GM13977 (cell line): ENCODE measurements at places on chromosomes 2 and 18.

DNA sequence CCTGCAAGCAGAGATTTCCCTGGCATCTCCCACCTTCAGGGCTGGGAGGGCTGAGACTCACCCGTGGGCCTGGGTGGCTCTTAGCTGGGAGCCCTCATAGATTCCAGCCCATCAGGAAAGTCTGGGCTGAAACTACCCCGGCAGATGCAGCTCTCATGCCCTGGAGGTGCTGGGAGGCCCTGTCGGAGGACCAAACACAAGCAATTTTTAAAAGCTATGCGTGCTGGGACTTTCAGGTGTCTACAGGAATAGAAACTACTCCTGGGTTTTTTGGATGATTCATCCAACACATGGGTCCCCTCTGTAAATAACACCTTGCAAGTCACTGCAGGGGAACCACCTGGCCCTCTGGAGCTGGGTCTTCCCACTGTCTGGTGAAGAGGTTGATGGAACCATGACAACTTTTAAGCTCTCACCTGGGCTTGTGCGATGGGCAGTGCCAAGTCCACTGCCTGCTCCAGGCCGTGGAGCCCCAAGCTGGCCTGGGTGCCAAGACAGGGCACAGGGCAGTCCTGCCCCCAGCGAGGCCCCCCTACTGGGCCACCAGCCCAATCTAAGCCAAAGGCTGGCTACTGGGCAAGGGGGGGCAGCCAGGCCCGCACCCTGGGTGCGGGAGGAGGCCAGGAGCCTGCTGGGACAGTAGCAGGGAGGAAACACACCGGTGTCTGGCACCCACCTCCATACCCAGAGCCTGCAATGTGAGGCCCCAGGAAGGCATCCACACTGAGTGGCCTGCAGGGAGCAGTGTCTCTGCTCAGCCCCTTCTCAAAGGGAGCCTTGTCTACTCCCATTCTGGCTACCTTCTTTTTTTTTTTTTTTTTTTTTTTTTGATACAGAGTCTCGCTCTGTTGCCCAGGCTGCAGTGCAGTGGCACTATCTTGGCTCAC is 1.1 kb upstream of the GPR55 start:
- DNase-seq, result peak; percentile 77

DNA sequence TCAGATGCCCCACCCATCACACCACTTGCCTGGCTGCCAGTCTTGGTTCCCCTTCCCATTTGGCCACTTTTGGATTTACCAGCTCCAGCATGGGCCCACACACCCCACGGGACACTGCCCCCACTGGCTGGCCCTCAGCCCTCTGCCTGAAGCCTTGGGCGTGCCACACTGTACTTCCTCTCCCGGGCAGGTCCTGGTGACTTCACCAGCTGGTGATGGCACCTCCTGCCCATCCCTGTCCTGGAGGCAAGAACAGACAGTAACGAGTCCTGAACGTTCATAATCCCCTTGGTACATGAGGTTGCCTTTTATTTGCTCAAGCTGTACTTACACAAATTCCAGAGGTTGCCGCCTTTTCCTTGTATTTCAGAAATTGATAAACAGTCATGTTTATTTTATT is 81.1 kb downstream of the TMEM17 start:
- no peak for DNase-seq

DNA sequence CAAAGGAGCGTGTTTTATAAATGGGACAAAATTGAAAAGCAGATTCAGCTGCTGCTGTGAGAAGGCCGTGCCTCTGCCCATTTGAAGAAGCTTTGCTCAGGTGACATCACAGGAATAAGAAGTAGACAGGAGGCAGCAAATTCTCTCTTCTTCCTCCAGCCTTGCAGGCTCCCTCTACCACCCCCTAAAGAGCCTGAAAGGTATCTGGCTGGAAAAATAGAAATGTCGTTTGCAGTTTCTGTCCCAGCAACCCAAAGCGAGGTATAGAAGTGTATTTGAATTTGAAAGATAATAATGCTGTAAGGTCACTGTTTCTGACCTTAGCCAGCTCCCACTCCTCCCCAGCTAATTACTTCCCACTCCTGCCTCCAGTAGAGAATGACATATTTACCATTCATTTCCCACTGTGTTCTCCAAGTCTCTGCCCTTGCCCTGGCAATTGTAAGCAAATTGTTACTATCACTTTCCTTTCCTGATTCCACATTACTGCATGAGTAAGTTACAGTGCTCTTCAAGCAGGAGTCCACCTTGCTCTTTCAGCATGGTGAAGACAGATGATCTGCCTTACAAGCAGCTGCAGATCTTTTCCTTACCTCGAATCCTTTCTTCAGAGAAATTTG is 56.8 kb upstream of the RASGRP3 start:
- no peak for DNase-seq

GRCh38 chr2:54212456-54212855 is 43.6 kb downstream of the TSPYL6 start:
- DNase-seq, result no peak

DNA sequence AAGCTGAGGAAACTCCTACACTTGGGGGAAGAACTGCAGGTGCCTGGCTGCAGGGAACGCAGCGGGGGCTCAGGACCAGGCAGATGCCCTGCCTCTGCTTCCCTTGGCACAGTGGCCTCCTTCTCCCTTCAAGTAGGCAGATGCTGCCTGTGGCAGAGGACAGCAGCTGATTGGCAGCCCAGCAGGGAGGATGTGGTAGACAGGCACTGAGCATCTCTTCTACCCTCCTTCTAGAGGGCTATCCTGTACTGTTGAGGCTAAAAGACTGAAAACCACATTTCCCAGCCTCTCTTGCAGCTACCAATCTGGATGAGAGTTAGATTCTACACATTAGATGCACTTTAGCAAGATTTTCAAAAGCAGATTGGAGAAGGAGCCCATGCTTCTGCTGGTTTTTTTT is 105.7 kb downstream of the MSH2 start:
- no peak for DNase-seq

GRCh38 chr2:67997528-67997900 is 65.3 kb downstream of the C1D start:
- DNase-seq, result no peak

- no peak for DNase-seq
Observed at GRCh38 chr2:37780387-37780676, 108.9 kb upstream of the CDC42EP3 start.

DNA sequence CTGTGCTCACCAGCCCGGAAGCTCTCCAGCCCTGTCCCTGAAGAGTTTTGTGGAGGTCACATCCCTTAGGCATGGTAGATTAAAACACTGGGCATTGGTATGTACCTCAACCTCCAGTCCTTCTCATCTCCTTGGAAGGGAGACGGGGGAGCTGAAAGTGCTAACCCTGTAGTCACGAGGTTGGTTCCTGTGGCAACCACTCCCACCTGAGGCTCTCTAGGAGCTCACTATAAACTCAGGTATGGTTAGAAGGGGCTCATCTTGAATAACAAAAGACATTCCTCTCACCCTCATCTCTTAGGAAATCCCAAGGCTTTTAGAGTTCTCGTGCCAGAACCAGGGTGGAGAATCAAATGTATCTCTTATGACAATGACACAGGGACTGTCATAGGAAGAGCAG is 43.0 kb upstream of the MGAT4A start:
- DNase-seq, result no peak

DNA sequence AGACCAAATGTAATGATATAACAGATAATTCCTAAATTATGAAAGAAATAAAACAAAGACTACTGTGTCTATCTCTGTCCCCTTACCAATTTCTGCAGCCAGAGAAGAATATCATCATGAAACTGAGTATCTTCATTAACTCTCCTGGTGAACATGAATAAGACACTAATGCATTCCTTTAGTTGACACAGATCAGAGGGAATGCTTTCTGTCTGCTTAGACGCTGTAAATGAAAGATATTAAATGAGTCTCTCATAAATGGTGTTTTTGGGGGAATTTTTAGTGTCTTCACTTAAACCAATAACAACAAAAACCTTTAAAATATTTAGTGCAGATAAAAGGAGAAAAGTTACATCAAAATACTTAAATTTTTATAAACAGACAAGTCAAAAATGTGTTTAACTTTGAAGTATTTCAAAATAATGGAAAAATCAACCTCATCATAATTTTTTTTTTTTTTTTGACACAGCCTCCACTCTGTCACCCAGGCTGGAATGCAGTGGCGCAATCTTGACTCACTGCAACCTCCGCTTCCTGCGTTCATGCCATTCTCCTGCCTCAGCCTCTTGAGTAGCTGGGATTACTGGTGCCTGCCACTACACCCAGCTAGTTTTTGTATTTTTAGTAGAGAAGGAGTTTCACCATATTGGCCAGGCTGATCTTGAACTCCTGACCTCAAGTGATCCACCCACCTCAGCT is 16.0 kb downstream of the EPG5 start:
- DNase-seq, result no peak

DNA sequence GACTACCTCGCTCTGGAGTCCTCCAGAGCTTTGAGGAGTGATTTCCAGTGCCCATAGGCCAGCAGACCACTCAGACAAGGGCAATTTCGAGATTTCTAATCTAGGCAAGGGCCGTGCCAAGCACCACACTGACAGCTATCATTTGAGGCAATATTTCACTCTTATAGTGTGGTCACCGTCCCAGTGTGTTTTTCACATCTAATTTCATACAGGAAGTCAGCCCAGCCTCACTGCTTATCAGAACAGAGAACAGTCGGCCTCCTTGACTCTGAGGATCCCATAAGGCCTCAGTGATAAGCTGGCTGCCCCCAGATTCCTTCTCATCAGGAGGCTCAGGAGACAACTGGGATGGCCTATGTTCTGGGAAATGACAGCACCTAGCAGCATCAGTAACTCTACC is 581 bp downstream of the CAPN14 start:
- DNase-seq, result no peak

DNA sequence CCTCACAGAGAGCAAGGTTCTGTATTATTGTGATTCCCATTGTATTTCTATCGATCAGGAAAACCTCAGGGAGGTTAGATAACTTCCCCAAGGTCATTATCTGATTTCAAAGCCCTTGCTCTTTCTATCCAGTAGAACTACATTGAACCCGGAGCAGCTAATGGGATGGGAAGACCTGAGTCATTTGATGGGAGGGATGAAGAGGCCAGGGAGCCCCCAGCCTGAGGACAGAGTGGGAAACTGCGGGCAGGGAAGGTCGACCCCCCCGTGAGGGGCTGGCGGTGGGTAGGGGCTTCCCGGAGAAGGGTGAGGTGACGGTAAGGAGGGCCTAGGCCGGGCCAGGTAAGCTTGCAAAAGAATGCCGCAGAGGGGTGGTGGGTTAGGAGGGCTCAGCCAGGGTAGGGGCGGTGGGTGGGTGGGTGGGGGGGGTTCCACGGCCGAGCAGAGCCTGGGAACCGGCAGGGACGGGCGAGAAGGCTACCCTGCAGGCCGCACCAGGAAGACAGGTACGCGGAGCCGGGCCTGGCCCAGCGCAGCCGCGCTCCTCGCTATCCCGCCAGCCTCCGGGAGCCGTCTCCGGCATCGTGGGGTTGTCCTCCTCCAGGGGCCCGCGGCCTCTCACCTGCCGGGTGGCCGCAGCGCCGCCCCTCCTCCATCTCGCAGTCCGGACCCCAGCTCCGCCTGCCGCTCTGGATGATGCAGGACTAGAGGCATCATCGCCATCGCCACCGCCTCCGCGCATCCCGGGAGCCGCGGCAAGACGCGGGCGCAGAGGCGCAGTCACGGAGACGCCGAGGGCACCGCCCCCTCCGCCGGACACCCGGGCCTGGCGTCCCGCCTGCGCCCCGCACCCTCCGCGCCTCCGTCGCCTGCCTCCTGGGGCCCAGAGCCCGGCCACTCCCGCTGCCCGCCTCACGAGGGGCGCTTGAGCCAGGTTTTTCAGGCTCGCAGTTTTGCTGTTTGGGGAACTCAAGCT is at the start of gene GPR75:
GPR75 (minus strand) TSS at position 762 of the 976 bp plus-strand sequence. CDS start 5,211 bp downstream, outside the sequence.
- DNase-seq, result no peak

DNA sequence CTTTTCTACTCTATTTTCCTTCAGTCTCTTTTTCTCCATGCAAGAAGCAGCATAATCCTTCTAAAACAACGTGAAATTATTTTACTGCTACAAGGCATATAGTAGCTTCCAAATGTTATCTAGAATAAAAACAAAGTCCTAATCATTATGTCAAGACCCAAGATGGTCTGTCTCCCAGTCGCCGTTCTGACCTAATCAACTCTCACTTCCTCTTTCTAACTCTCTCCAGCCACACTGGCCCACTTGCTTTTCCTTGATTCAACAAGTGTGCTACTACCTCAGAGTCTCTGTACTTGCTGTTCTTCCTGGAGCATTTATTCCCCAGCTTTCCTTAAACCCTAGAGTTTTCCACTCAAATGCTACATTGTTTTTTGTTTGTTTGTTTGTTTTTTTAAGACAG is 1491.2 kb downstream of the LRP1B start:
- peak; percentile 12 for DNase-seq

DNA sequence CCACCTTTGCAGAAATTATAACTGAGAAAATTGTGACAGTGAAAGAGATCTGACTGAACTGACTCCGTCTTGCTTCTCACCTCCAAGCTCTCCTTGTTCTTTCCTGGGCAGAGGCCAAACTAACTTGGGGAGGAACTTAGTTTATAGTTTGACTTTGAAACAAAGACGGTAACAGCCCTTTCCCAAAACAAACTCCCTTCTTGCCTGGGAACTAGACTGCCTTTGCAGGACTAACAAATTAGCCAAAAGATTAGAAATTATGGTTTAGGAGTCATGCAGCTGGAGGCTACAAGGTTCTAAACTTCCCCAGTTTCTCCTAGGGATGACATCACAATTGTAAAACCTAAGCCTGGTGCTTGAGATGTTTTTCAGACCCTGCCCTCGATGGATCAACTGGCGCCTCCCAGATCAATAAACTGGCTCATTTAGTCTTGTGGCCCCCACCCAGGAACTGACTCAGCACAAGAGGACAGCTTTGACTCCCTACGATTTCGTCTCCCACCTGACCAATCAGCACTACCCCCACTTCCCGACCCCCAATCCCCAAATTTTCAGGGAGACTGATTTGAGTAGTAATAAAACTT is 137.7 kb downstream of the ALPK2 start:
- no peak for DNase-seq

- DNase-seq, result no peak
Observed at GRCh38 chr2:211035548-211036185, 479.3 kb downstream of the CPS1 start.
